AG09309 (cell line): ENCODE measurements at places on chromosomes 6 and 20.

- no peak for DNase-seq
Observed at GRCh38 chr6:50822078-50822476, 3.4 kb downstream of the TFAP2B start.

- no peak for DNase-seq
Observed at GRCh38 chr6:22057962-22058361, 238.9 kb downstream of the PRL start.

DNA sequence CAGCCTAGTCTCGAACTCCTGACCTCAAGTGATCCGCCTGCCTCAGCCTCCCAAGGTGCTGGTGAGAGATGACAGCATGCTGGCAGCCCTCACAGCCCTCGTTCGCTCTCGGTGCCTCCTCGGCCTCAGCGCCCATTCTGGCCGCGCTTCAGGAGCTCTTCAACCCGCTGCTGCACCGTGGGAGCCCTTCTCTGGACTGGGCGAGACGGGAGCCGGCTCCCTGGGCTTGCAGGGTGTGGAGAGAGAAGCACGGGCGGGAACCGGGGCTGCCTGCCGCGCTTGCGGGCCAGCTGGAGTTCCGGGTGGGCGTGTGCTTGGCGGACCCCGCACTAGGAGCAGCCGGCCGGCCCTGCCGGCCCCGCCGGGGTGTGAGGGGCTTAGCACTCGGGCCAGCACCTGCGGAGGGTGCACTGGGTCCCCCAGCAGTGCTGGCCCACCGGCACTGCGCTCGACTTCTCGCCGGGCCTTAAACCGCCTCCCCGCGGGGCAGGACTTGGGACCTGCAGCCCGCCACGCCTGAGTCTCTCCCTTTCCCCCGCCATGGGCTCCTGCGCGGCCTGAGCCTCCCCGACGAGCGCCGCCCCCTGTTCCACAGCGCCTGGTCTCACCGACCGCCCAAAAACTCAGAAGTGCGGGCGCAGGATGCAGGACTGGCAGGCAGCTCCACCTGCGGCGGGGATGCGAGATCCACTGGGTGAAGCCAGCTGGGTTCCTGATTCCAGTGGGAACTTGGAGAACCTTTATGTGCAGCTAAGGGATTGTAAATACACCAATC lies 31.5 kb upstream of the RANBP9 start:
- no peak for DNase-seq

GRCh38 chr6:140486450-140487361 lies 1112.3 kb upstream of the CITED2 start:
- DNase-seq, result no peak

- DNase-seq, result no peak
Observed at GRCh38 chr20:49891476-49892110, 23.7 kb downstream of the SPATA2 start.

DNA sequence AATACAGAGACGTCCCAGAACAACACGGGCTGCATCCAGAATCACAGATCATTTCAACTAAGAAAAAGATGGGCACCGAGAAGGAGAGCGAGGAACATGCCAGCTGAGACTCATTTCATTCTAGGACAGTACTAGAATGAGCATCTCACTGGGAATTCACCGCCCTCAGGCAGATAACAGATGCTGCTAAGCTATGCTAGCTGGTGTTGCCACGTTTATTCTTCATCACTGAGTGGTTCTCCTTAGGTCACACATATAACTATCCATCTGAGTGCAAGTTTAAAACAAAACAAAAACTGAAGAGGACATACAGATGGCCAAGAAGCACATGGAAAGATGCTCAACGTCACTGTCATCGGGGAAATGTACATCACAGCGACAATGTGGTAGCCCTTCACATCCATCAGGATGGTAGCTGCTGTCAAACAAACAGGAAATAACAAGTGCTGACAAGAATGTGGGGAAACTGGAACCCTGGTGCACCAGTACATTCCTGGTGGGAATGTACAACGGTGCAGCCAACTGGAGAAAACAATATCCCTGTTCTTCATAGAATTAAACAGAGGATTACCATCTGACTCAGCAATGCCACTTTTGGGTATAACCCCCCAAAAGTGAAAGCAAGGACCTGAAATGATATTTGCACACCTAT lies 97.6 kb downstream of the SLC22A23 start:
- no peak for DNase-seq
